Suppressor macrophage treated with lipopolysaccharide for 4 hours (primary cell): ENCODE measurements at places on chromosomes 4 and X.
A peak's percentile ranks its signal among the peaks of the same experiment; 100 is the strongest.

GRCh38 chr4:17502756-17503155, 9.1 kb downstream of the QDPR start:
- DNase-seq = no peak

DNA sequence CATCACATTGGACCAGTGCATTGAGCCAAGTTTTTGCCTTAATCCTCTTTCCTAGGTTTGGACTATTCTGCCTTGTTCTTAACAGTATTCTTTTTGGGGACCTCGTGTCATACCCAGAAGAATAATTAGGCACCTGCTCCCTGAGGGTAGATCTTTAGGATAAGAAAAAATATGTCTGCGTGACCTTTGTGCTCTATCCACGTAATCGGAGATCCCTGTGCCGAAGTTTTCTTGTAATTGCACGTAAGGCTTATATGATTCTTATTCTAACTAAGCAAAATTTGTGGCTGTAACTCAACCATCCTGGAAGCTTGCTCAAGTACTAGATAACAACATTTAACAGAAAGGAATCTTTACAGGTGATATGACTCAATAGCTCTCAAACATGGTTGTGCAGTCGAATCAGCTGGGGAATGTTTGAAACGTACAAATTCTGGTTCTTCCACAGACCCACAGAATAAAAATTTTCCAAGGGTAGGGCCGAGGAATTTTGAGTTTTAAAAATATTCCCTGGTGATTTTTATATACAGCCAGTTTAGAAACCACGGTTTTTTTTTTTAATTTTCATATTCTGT, 344.3 kb downstream of the GBA3 start:
- DNase-seq = no peak

- peak; percentile 68 for DNase-seq
These were observed 114.8 kb upstream of the ATP6AP2 start for GRCh38 chrX:40465735-40466551.

DNA sequence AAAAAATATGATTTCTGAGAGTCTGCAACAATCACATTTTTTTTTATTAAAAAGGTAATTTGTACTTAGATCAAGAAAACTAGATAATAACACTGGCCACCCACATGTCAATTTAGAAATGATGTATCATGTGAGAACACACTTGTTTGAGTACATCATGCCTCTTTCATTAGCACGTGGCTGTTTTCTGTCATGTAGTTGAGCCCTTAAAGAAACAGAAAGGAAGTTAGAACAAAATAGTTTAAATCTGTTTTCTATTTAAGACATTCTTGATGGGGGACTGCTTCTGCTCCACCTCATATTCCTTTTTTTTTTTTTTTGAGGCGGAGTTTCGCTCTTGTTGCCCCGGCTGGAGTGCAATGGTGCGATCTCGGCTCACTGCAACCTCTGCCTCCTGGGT, 207.5 kb downstream of the NSUN7 start:
- DNase-seq = no peak

DNA sequence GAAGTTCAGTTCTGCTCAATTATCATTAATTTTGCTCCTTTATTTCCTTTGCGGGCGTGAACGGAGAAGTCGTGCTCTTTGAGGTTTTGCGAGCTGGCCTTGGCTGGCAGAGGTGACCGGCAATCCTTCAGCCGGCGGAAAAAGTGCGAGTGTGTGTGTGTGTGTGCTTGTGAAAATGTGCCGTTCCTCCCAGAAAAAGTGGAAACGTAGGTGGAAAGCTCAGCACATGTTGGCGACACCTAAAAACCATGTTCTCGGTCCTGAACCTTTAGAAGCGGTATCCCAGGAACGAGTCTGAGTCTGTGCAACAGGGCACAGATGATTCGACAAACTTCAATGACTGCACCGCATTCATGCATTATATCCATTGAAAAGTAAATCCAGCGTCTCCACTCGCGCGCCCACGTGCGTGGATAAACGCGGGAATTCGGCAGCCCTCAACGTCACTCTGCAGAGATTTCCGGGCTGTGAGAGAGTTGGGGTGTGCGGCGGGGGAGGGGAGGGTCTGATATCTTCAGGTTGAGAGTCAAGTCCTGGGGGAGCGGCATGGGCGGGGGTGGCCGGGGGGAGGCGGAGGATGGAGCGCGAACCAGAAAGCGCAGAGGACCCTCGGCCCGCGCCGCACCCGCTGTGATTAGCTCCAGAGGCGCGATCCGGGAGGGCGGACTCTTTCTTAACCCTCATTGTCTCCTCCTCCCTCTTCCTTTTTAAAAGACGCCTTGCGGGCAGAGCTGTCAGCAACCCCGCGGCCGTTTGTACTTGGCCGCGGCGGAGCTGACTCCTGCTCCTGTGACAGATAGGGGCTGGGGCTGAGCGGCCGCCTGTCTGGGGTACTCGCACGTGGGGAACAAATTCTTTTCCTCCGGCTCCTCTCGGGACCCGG, at the start of gene SHISA3:
Gene SHISA3 (plus strand): TSS at position 737 of the 883 bp plus-strand sequence. CDS start 569 bp downstream, outside the sequence.
- peak; percentile 29 for DNase-seq

DNA sequence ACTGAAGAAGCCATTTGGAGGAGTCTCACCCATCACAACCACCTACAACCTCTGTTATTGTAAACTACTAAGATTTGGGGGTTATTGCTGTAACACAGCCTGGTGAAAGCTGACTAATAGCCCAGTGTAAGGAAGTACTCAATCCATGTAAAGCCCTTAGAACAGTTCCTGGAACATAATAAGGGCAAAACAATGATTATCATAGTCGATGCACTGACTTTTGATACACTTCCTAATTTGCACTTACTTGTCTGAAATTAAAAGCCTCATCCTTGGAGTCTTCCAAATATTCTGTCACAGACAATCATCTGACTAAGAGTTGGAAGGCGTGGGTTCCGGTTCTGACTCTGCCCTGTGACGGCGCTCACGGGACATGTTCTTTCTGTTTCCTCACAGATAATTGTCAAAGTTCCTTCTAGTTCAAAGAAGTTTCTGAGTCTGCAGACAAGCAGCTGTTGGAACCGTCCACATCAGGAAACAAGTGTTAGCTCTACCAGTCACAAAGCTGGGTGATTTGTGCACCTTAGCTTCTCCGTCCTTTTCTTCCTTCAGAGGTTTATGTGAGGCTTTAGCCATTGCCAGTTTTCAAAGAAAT, 33.4 kb upstream of the RASGEF1B start:
- peak; percentile 96 for DNase-seq

DNA sequence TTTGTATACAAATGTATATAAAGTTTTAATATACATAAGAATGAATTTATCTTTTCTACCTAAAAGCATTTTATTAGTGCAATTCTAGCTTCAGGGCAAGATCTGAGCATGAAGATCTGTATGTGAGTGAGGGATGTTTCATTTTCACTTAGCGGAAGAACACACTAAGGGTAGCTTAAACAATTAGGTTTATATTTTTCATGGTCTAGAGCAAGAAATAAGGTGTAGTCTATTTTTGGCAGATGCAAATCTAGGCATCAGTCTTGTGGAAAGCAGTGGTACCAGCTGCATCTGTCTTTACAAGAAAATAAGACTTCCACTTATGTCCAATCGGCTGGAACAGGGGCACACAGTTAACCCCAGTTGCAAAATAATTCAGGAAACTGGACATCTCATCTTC, 433.3 kb downstream of the ADAM29 start:
- no peak for DNase-seq

- DNase-seq = no peak
These were observed 72.7 kb downstream of the UNC5C start for GRCh38 chr4:95476121-95476520.

GRCh38 chr4:105122350-105122749, 24.3 kb upstream of the TET2 start:
- DNase-seq = no peak

DNA sequence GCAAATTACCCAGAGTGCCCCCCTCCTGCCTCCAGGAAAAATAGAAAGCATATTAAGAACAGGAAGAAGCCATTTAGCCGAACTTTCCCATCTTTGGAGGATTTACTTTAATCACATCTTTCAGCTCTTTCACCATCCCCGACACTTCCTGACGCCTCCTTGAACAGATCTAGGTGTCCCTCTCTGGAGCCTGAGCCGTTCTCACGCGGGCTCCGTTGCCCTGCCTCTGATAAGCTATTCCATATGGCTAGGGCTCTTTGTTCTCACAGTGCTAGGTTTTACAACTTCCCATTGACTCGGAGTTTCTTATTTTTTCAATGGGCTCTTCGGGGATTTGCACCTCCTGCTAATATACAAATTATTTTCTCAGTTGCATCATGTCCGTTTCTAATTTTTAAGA, 82.1 kb upstream of the GPC4 start:
- DNase-seq = no peak
